ENCODE measurements at places on chromosomes 16 and 17.

DNA sequence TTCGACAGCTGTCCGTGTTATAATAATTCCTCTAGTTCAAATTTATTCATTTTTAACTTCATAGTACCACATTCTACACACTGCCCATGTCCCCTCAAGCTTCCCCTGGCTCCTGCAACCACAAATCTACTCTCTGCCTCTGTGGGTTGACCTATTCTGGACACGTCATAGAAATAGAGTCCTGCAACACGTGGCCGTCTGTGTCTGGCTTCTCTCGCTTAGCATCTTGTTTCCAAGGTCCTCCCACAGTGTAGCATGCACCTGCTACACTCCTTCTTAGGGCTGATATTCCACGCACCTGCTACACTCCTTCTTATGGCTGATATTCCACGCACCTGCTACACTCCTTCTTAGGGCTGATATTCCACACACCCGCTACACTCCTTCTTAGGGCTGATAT, 16.5 kb downstream of the SCGB1C2 start:
- no peak for DNase-seq

DNA sequence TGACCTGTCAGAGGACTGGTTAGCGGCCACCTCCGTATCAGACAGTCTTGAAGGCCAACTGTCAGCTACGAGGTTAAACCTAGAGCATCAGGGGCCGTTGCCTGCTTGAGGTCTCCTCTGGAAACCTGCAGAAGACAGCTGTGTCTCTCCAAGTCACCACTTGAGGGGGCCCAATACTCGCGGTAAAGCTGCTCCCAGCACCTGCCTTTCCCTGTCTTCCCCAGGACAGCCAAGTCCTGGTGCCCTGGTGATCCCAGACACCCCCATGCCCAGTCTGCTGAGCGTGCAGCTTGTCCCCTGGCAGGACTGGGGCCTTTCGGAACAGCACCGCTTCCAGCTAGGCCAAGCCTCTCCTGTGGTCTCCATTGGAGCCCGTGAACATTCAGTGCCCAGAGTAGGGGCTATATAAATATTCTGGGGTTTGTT, 80.1 kb downstream of the DNAH17 start:
- peak; percentile 9 for DNase-seq

GRCh38 chr16:1830213-1830612, 3.2 kb downstream of the FAHD1 start:
- no peak for DNase-seq

GRCh38 chr17:73203788-73204479, 11.1 kb downstream of the COG1 start:
- no peak for DNase-seq

DNA sequence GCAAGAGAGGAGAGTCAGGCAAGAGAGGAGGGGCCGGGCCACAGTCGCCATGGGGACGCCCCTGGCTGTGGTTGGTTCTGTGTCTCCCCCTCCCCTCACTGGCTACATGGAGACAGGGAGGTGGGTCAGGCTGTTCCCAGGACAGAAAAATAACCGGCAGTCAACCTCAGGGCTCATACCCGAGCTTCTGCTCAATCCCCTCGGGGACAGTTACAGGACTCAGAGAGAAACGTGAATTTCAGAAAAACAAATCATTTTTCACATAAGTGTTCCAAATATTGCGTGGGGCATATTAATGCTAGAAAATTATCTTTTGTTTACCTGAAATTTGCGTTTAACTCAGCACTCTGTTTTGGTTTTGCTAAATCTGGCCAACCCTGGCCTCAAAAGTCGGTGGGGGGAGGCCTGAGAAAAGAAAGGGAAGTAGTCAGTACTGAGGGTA, 22.2 kb upstream of the CPSF4L start:
- DNase-seq, result no peak

- no peak for DNase-seq
These were observed 17.7 kb downstream of the NLRC5 start for GRCh38 chr16:57007050-57007449.

- DNase-seq, result no peak
These were observed 1.4 kb upstream of the CRYM start for GRCh38 chr16:21279501-21279900.

- DNase-seq, result no peak
These were observed 130.3 kb downstream of the CCDC144A start for GRCh38 chr17:16820161-16820877.

DNA sequence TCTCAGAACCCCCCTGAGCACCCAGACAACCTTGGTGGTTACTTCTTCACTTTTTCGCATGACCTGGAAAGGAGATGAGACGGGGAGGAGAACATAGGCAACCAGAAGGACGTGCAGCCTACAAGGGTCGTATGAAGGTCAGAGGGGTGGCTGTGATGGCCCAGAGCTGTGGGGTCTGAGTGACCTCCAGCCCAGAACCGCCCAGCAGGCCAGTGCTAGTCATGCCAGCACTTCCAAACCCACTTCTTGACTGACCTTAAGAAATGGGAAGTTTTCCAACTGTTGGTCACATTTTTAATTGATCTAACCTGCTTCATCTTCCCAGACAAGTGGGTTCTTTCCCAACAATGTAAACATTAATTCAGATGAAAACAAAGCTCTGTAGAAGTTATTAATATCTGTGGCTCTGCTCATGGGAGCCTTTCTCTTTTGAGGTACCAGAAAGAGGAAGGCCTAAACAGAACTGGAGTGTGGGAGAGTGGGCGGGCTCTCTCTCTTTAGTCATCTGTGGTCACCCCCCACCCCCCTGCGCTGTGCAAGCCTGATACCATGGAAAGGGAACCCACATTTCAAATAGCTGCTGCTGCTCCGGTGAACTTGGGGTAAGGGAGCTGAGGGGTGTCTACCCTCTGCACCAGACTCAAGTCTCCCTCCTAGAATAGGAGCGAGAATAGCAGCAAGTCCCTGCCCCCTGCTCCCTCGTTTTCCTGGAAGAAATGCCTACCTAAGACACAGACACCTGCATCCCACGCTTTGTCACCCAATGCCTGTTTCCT, 101.6 kb downstream of the RAB11FIP4 start:
- no peak for DNase-seq

GRCh38 chr17:37792787-37793186, 47.9 kb upstream of the HNF1B start:
- no peak for DNase-seq

DNA sequence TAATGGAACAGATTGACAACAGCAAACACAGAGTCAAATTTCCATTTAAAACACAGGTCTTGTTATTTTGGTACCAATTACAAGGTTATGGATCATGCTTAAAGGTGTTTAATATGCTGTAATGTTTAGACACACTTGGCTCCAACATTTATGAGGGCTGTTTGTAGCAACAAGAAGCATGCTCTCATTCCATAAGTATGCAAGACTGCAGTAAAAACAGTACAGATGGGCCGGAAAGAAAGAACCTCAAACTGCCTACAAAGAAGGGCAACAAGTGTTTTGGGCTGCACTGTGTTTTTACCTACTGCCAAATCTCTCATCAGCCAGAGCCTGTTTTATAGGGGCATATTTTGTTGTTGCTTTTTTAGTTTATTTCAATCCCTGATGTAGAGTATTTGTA, 100.5 kb upstream of the HS3ST3A1 start:
- peak; percentile 41 for DNase-seq

DNA sequence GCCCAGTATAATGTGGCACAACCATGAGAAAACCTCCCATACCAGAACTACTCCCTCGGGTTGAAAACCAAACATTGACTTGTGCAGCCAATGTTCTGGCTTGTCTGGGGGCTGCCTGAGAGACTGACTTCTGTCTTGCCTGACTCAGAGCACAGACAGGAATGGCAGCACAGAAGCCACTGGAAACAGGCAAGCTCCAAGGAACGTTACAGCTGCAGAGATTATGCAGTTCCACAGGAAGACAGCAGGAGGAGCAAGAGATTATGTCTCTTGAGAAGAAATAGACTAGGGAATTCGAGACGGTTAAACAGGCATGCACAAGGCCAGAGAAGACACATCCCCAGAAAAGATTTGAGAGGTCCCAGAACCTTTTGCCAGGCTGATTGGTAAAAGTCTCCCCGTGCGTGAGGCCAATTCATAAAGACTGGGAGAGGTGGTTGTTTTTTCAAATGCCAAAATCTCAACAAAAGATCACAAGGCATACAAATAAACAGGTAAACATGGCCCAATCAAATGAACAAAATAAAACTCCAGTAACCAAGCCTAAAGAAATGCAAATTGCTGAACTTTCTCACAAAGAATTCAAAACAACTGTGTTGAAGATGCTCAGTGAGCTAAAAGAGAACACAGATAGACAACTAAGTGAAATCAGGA, 90.6 kb upstream of the CDH5 start:
- no peak for DNase-seq

- DNase-seq, result no peak
These were observed 28.4 kb downstream of the KDM8 start for GRCh38 chr16:27231692-27232060.

DNA sequence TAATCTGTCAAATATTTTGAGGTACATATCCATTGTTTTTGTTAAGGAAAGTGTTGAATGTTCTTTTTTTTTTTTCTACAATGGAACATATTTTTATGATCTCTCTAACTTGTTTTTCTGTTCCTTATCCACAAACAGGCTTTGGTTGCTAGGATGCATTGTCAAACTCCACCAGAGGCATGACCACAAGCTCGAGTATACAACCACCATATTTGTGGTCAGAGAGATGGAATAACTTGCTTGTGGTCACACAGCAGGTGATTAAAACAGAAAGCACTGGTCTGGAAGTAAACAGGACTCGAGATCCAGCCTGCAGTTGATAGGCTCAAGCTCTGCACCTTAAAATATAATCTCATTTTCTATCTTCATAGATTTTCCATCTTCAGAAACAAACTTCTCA, 105.8 kb upstream of the ADAMTS18 start:
- DNase-seq, result no peak

DNA sequence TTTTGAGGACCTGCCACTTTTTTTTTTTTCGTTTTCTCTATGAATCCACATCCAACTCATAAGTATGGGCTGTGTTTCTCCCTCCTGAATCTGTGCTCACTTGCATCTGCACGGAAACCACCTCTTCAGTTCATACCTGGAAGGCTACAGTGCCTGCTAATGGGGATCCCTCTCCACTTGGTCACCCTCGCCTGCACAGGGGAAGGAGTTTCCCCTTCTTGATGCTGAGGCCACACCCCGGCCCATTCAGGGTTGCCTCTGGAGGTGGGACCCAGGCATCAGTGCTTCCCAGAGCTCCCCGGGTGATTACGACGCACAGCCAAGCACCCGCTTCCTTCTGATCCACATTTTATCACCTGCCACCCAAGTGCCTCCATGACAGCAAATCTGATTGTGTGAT, 85.9 kb upstream of the TBC1D3K start:
- no peak for DNase-seq

DNA sequence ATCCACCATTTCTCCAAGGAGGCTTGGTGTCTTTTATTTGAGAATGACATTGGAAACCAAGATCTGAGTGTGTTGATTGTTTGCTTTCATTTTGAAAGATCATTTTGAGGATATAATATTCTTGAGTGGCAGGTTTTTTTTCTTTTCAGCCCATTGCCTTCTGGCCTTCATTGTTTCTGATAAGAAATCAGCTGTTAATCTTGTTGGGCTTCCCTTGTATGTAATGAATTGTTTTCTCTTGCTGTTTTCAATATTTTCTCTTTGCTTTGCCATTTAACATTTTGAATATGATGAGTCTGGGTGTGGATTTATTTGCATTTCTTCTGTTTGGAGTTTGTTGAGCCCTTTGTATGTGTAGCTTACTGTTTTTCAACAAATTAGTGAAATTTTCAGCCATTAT, 22.0 kb downstream of the PRSS54 start:
- no peak for DNase-seq

- DNase-seq, result no peak
These were observed 4.8 kb downstream of the B9D1 start for GRCh38 chr17:19357761-19358160.

DNA sequence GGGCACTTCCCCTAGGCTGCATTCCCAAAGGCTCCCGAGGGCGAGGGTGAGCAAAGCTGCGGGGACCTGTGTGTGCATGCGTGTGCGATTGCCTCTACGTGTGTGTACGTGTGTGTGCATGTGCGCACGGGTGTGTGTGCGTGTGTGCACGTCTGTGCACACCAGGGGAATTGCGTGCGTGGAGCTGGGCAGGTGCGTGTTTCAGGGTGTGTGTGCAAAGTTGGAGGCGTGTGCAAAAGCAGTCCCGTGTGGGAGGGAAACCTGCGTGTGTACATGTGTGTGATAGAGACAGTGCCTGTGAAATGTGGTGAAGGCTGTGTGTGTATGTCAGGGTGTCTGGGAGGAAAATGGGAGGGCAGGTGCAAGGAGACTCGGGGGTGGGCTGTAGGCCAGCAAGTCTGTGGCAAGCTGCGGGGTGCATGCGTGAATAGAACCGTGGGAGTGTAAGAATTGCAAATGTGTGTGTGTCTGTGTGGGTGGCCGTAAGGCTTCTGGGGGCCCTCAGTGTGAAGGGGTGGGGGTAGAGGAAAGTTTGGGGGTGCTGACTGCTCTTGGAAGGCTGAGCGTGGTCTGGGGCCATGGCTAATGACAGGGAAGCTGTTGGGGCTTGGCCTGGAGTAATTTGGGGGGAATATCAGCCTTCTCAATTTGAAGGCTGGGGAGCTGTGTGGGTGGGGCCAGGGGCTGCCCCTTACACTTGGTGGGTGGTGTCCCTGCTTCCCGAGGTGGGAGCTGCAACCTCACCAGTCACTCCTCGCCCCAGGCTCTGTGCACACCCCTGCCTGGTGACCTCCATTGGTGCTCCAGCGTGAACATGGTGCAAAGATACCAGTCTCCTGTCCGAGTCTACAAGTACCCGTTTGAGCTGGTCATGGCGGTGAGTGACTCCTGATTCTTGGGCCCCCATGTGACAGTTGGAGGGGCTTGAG, 644 bp downstream of the SEC14L5 start:
- no peak for DNase-seq

DNA sequence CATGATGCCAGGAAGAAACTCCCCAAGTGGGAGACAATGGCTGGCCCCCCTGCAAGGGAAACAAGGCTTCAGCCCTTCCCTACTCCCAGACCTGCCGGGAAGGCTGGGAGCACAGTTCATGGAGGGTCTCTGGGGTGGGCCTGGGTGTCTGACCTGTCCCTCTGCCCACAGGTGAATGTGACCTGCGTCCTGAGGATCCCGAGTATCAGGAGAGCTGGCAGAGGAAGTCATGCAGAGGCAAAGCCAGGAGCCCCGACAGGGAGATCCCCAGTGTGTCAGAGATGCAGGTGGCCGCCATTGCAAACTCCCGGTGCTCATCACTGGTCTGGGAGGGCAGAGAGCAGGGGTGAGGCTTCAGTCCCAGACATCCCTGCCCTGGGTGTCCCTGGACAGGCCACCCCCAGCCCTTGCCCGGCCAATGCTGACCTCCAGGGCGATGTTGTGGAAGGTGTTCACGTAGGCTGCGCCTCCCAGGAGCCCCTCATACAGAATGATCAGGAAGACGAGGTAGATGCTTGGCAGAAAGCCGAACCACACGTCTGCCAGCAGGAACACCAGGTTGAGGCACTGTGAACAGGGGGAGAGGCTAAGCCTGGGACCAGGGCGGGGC, 5.3 kb upstream of the NPIPB7 start:
- DNase-seq, result no peak

- DNase-seq, result no peak
These were observed 15.7 kb upstream of the RNF222 start for GRCh38 chr17:8413328-8413727.

DNA sequence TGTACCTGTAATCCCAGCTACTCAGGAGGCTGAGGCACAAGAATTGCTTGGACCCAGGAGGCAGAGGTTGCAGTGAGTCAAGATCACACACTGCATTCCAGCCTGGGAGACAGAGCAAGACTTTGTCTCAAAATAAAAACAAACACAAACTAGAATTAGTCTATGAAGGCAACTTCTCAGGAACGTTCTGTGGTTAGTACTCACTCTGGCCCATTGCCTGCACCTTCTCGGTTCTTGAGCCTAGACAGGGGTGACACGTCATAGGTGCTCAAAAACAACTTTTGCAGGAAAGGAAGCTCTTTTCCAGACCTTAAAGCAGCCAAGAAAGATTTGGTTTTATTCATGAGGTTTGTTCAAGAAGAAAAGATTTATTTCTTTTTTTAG, 22.3 kb upstream of the CNOT1 start:
- DNase-seq, result no peak
